ENCODE measurements at places on chromosomes 7 and 10. TPM values are rescaled to one million over a fixed set of nuclear protein-coding genes. Genes with fewer than 3 reads are reported as not detected.

- DNase-seq: no peak
Observed at GRCh38 chr7:779480-779879, 52.4 kb upstream of the PRKAR1B start.

The FGL2 gene
- total RNA-seq: 0.66 TPM

The SHH gene
- 7.9 TPM for total RNA-seq

The TMEM229A gene
- not detected for total RNA-seq

The TLL2 gene
- 0.12 TPM for total RNA-seq

The HMX3 gene
- 3.9 TPM for total RNA-seq

Data from NCI-H460 (cell line).